ENCODE measurements at places on chromosomes 5 and 9.

GRCh38 chr5:23208959-23209431, 298.4 kb upstream of the PRDM9 start:
- DNase-seq: no peak

DNA sequence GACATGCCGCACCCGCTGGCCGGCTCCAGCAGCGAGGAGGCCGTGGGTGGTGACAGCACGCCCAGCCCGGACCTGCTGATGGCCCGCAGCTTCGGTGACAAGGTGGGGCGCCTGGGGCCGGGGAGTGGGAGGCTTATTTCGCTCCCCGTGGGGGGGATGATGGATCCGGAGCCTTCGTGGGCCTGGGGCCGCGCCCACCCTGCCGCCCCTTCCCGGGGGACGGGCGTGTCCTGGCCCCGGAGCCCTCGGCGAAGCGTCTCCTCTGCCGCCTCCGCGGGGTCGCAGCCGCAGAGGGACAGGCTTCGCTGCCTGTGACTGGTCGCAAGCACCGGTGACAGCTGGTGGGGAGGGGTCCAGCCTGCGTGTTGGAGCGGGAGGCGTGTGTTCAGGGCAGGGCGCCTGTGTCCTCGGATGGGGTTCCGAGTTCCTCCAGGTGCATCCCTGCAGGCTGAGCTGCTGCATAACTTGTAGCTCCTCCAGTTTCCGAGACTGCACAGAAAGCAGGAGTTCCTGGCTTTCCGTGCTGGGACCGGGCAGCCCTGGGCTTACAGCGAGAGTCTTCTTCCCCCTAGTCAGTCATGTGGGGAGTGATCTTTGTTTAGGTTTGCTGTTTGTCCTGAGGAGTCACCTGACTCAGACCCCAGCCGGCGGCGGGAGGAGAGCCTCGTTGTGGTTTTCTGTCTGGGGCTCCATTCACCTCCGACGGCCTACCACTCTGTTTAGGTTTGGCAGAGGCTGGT, 666 bp downstream of the SNX30 start:
- peak; percentile 58 for DNase-seq

DNA sequence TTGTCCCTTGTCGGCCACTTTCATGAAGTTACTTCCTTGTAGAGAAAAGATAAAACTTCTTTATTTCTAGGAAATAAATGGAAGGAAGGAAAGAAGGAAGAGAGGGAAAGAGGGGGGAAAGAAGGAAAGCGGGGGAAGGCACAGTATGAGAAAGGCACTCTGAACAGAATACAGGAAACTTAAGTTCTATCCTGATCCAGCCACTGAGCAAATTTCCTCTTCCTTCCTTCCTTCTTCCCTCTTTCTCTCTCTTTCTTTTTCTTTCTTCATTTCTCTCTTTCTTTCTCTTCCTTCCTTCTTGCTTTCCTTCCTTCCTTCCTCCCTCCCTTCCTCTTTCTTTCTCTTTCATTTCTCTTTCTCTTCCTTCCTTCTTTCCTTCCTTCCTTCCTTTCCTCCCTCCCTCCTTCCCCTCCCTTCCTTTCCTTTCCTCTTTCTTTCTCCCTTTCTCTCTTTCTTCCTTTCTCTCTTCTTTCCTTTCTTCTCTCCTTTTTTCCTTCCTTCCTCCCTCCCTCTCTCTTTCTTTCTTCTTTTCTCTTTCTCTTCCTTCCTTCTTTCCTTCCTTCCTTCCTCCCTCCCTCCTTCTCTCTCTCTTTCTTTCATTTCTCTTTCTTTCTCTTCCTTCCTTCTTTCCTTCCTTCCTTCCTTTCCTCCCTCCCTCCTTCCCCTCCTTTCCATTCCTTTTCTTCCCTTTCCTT, 240.2 kb upstream of the BRINP1 start:
- no peak for DNase-seq

DNA sequence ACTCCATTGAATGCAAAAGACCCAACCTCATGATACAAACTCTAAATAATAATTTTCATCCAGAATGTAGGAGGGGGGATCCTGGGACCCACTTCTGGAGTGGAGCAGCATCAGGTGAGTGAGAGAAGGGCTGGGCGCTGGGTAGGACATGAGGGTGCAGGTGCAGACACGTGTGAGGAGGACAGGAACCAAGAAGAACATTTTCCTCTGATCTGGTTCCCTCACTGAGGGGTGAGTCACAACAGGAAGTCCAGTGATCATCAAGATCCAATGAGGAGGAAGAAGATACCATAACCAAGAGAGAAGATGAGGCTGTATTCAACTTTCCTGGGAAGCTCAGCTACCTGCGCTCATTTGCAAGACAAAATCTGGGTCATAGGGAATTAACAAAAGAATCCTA, 57.4 kb downstream of the SFXN1 start:
- no peak for DNase-seq

DNA sequence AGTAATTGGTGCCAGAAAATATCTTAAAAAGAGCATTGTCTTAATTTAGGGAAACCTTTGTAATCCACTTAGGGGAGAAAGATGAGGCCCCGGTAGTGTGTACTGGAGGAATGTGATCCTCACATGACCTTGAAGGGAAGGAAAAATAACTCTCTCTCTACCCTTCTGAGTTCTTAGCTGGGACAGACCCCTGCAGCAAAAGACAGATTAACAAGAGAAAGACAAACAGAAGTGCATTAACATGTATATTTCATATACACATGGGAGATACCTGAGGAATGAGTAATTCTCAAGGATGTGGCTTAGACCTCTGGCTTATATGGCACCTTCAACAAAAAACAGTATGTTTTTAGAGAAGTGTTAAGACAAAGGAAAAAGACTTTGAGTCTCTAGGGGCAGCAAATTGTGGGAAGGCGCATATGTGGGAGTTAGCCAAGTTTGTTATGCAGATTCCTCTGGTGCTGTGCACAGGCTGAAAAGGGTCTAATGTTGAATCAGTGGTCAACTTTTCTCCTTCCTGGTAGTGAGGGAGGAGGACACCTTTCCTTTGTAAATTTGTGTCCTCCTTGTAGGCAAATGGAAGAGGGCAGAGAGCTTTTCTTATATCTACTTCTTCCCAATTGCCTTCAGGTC, 138.8 kb downstream of the LRRC70 start:
- DNase-seq: no peak

DNA sequence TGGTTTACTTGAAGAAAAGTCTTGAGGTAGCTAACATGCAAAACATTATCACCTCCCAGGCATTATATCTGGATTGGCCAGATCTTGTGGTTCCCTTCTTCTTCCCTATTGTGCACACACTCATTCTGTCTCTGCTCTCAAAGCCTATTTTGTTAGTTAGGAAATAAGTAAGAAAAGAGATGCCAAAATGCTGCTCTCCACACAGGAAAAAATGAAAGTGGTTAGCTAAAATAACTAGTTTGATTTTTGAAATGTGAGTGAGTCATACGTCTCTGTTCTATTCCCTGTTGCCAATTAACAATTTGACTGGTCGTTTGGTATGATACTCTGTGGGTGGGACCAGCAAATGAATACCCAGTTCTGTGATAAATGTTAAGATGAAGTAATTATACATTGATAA, 28.1 kb downstream of the LMNB1 start:
- DNase-seq: no peak

GRCh38 chr9:115921301-115921700, 232.3 kb upstream of the PAPPA start:
- no peak for DNase-seq

- DNase-seq: no peak
These were observed 18.8 kb upstream of the RPS23 start for GRCh38 chr5:82296929-82297328.

DNA sequence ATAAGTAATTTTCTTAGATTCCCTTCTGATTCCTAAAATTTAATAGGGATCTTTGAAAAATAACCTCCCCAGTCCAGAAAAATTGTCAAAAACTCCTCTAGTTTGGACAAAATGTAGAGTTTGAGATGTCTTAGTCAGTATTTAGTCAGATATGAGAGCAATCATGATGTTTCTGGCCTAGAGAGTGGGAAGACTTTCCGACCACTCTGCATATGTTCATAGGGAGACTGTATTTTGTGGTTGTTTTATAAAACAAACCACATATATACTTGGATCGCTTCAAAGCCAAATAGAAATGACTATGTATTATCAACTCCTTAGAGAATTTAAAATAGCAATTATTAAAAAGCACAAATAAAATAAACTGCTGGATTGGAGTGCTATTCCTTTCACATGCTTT, 15.8 kb downstream of the ZFAND5 start:
- no peak for DNase-seq

DNA sequence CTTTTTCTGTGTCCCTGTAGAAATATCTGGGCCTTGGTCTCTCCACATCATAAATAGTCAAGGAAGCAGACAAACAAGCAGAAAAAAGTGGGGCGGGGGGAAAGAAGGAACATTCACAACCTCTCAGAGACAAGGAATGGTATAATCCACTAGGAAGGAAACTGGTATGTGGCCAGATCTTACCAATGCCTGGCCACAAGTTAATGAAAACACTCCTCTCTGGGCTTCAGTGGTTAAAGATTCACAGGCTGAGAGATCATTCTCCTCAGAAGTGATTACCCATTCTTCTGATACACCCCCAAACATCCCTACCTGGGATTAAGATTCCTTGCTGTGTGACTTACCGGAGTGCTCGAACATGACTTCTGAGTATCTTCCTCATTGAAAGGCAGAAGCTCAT, 290.6 kb downstream of the MARCHF11 start:
- DNase-seq: no peak

DNA sequence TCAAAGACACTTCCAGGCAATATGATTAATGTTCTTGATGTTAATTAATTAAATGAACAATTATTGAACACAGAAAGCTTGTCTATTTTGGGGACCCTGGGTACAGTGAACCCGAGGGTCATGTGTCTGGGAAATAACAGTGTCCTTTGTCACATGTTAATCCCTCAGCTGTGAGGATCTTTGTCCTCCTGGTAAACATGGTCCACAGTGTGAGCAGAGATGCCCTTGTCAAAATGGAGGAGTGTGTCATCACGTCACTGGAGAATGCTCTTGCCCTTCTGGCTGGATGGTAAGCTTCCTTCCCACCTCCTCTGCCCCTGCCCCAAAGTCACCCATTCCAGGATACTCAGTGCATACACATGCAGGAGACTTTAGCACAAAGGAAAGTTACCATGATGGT, 107.9 kb downstream of the MEGF10 start:
- DNase-seq: no peak

- DNase-seq: no peak
These were observed 267.1 kb downstream of the NSG2 start for GRCh38 chr5:174312641-174313040.

DNA sequence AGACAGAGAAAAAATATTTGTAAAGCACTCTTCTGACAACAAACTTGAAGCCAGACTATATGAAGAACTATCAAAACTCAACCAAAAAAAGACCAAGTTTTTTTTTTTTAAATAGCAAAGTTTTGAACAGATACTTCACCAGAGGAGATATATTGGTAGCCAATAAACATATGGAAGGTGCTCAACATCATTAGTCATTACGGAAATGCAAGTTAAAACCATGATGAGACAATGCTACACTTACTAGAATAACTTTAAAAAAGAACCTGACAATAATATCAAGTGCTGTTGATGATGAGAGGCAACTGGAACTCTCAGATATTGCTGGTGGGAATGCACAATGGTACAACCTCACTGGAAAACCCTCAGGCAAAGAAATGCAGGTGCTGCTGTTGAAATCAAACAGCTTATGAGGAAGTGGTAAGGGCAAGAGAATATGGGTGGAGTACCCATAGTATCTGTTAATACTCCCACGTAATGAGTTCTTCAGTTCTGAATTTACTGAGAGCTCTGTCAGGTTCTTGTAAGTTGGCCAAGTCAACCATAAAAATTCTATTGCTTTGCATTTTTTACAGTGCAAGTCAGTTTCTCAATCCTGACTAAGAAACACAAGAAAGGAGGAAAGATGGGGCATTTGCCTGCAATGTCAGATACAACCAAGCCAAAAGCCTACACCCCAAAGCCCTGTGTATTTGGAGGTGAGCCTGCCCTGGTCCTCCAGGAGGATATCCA, 87.3 kb upstream of the GNAQ start:
- peak; percentile 54 for DNase-seq

DNA sequence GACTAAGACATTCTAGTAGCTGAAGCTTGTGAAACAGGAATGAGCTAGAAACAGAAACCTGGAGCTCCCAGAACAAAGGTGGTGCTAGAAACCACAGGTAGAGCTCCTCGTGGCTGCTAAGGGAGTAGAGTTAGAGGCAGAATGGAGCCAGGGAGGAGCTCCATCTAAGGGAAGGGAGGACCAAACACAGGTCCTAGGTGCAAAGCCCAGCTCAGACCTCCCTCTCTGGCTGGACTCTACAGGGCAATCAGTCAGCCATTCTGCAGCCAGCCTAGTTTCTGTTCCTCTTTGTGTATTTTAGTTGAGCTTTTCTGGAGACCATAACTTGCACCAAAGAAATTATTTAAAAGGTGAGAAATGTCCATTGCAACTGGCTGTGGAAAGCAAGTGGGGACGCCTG, 70.4 kb downstream of the CRB2 start:
- DNase-seq: no peak

- DNase-seq: no peak
These were observed 12.2 kb upstream of the GPR151 start for GRCh38 chr5:146528236-146528635.

DNA sequence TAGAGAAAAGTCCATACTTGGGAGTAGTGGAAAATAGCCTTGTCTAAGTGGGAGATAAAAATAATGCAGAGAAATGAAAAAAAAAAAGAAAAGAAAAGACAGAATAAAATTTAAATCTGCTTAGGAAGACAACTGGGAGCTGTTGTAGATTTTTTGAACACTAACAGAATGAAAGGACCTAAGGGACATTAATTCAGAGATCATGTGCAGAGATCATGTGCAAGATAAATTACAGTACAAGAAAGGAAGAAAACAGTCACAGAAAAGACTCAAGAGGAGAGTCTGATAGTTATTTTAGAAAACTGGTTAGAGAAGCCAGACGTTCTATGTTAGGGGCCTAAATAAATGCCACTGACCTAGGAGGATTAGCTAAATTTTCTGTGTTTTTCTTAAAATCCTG, 1226.8 kb upstream of the NUDT12 start:
- no peak for DNase-seq

- peak; percentile 82 for DNase-seq
These were observed 4.5 kb upstream of the SET start for GRCh38 chr9:128684325-128685199.

DNA sequence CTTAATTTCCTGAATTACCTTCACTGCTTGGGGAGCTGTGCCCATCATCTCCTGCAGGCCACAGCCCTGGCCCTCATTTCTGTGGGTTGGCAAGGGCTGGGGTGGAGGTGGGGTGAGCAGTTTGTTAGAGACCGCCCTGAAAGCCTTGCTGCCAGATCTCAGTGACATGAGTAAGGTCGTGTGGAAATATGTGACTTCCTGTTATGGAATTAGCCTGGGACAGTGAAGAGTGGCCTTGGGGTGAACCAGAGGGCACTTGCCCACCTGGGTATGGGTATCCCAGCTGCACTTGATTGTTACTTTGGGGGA, 2.5 kb upstream of the HNRNPAB start:
- no peak for DNase-seq
